A549 treated with dexamethasone at 1 μM for 4 hours (cell line): ENCODE measurements at places on chromosomes 3 and 15. TPM values are rescaled to one million over a fixed set of nuclear protein-coding genes. Genes with fewer than 3 reads are reported as not detected.

The AADAC gene
- total RNA-seq = 9.0 to 12.4 TPM (median 11.0 TPM) in 5 replicates

The MESD gene
- total RNA-seq = 35.9 to 41.4 TPM (median 39.8 TPM) in 5 replicates

The GJD2 gene
- total RNA-seq = not detected in 5 replicates

The UROC1 gene
- total RNA-seq = not detected in 5 replicates

The HRH1 gene
- 5.3 to 7.7 TPM (median 6.2 TPM) in 5 replicates for total RNA-seq

The ROBO2 gene
- not detected in 5 replicates for total RNA-seq

The TEX55 gene
- not detected in 5 replicates for total RNA-seq

The CELSR3 gene
- total RNA-seq = 2.7 to 4.4 TPM (median 4.2 TPM) in 5 replicates

The TM6SF1 gene
- total RNA-seq = 0.06 to 0.20 TPM (median 0.12 TPM) in 5 replicates

The PAQR5 gene
- total RNA-seq = 64.6 to 109 TPM (median 96.1 TPM) in 5 replicates

The SUMF1 gene
- total RNA-seq = 17.5 to 21.8 TPM (median 19.8 TPM) in 5 replicates

The ADCY5 gene
- total RNA-seq = 0.45 to 1.1 TPM (median 0.56 TPM) in 5 replicates

The NR2E3 gene
- 0.09 to 0.41 TPM (median 0.23 TPM) in 5 replicates for total RNA-seq

The MYZAP gene
- total RNA-seq = 0.94 to 1.5 TPM (median 1.3 TPM) in 5 replicates

The UCN2 gene
- total RNA-seq = 4.9 to 8.5 TPM (median 6.9 TPM) in 5 replicates

The ZPLD1 gene
- not detected in 5 replicates for total RNA-seq

The DHFR2 gene
- 3.2 to 4.0 TPM (median 3.6 TPM) in 5 replicates for total RNA-seq

The CLRN1 gene
- total RNA-seq = not detected in 5 replicates

The SLCO2A1 gene
- 0.16 to 0.38 TPM (median 0.20 TPM) in 5 replicates for total RNA-seq

The GORASP1 gene
- 24.8 to 35.9 TPM (median 32.1 TPM) in 5 replicates for total RNA-seq

The TM4SF4 gene
- total RNA-seq = 27.3 to 44.6 TPM (median 35.9 TPM) in 5 replicates

The TF gene
- 0.50 to 2.0 TPM (median 1.2 TPM) in 5 replicates for total RNA-seq

The KIF9 gene
- 17.7 to 19.2 TPM (median 18.9 TPM) in 5 replicates for total RNA-seq

The KBTBD13 gene
- not detected in 5 replicates for total RNA-seq

The GLDN gene
- 0.01 to 0.09 TPM (median 0.04 TPM) in 4 of 5 replicates, not detected in the other for total RNA-seq

The RCCD1 gene
- total RNA-seq = 23.7 to 41.5 TPM (median 29.0 TPM) in 5 replicates

The TIMP4 gene
- 10.6 to 13.2 TPM (median 11.0 TPM) in 5 replicates for total RNA-seq

The SLCO3A1 gene
- total RNA-seq = 17.5 to 25.9 TPM (median 23.7 TPM) in 5 replicates

The TRPC1 gene
- total RNA-seq = 4.7 to 8.9 TPM (median 8.0 TPM) in 5 replicates

The QARS1 gene
- 126 to 160 TPM (median 152 TPM) in 5 replicates for total RNA-seq
